Activated T-helper 1 cell treated with anti-CD3 and anti-CD28 coated beads, Interleukin-12 subunit alpha, Interleukin-12 subunit beta, Interleukin-2, Interleukin-4 antibody, amounts not matched to agents 30 ng/mL and 10 ng/mL and 1 ng/mL, durations not matched to agents 14 hours and 24 hours and 36 hours (primary cell): ENCODE measurements at places on chromosomes 1 and 21.

DNA sequence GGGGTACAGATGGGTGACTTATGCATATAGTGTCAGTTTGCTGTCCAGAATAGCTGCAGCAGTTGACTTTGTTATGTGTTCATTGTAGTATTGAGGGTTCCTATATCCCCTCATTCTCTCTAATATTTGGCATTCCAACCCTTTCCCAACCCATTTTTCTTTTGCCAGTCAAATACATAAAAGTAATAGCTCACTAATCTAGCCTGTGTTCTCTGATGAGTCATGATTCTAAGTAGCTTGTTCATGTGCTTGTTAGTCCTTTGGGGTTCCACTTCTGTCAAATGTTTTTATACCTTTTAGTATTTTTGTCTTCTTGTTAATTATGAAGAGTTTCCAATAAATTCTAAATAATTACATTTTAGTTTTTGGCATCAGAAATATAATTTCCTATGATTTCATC, 99.2 kb upstream of the MROH9 start:
- DNase-seq, result no peak

- DNase-seq, result no peak
Measured at GRCh38 chr1:208272311-208272710, 28.1 kb upstream of the PLXNA2 start.

- DNase-seq, result no peak
Measured at GRCh38 chr1:93036672-93037071, 42.4 kb upstream of the MTF2 start.

- DNase-seq, result no peak
Measured at GRCh38 chr1:236091933-236092318, 27.0 kb upstream of the NID1 start.

DNA sequence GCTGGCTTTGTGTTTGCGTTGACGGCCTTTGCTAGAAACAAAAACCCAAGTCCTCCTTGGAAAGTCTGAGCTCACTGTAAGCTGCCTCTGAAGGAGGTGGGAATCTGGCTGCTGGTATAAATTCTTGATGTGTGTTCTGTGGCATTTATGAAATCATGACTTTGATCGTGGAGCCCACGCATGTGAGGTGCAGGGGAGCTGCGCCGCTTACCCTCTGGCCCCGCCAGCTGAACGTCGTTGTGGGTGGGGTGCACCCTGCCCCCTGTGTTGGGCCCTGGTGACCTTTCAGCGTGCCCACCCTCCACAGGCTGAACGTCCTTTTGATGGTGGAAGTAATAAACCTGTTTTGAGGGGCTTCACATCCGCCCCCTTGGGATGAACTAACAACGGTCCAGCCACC, 21.2 kb upstream of the DIP2A start:
- DNase-seq, result no peak

GRCh38 chr1:41856944-41857285, 61.8 kb downstream of the HIVEP3 start:
- DNase-seq, result no peak

DNA sequence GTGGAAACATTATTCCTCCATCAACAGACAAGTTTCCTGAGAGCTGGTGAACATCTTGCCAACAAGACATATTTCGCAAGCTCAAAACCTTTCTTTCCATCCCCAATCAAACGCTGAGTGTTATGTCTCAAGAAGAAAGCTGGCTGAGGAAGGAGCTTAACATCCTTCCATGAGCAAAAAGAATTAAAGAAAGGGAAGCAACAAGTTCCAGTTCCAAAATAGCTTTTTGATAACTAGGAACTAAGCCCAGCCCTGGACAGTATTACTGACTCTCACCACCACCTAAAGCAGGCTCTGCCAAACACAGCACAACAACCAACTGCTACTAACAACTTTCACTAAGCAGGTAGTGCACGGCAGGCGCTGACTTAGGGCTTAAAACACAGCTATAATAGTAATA, 50.2 kb downstream of the CAPZB start:
- no peak for DNase-seq
